ENCODE measurements at places on chromosomes 1 and 21.

DNA sequence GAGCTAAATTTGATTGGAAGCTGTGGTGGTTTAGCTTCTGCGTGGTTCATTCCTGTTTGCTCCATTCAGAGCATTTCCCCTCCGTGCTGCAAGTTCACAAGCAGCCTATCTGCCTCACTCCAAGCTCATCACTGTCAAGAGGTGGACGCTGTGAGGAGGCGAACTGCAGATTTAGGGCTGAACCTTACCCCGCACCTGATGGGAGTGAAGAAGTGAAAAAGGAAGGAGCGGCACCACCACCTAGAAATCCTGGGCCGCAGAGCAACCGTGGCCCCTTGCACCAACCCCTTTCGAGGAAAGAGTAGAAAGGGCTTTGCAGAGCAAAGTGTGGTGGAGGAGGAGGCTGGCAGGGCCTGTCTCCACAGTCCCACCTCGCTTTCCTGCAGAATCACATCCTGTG, 117.4 kb downstream of the IER5 start:
- no peak for DNase-seq

- DNase-seq = no peak
Measured at GRCh38 chr1:113784104-113784779, 25.0 kb upstream of the PHTF1 start.

- DNase-seq = no peak
Measured at GRCh38 chr1:156795787-156796186, 20.9 kb downstream of the SH2D2A start.

DNA sequence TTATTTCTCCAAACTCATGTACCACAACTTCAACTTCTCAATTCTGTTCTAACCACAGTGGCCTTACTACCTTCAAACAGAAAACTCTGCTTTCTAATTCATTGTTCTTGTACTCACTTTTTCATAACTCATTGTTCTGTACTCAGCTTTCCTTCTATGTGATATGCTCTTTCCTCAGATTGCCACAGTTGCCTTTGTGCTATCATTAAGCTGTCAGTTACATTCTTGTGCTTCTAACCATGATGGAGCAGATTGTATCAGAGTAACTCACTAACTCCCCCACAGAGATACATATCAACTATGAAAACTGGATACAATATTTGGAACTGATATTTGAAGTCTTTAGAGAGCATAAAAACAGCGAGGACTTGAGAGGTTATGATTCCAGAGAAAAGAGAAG, 1213.7 kb downstream of the KCNT2 start:
- no peak for DNase-seq

- no peak for DNase-seq
Measured at GRCh38 chr1:201708085-201708512, 120.9 kb upstream of the IPO9 start.

- DNase-seq = no peak
Measured at GRCh38 chr1:27590917-27591508, 12.9 kb downstream of the AHDC1 start.

- DNase-seq = no peak
Measured at GRCh38 chr1:9425859-9426258, 113.4 kb upstream of the SLC25A33 start.

DNA sequence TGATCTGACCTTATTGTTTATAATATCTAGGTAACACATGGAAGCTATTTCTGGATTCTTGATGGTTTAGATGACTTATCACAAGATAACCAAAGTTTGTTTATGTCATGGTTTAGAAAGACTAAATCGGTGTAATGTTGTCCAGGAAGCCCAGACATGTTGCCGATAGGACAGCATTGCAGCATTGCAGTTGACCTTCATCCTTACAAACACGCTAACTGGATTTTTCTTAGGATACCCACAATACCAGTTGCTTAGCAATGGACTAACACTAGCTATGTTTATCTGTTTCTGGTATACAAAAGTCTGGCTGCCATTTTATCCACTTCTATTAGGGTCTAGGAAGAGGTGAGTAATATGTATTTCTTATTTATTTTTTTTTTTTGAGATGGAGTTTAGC, 11.7 kb upstream of the DPH5 start:
- DNase-seq = no peak

- DNase-seq = no peak
Measured at GRCh38 chr21:34820051-34820450, 151.3 kb downstream of the CLIC6 start.

GRCh38 chr1:38018864-38019343, 6.4 kb downstream of the UTP11 start:
- DNase-seq = no peak

DNA sequence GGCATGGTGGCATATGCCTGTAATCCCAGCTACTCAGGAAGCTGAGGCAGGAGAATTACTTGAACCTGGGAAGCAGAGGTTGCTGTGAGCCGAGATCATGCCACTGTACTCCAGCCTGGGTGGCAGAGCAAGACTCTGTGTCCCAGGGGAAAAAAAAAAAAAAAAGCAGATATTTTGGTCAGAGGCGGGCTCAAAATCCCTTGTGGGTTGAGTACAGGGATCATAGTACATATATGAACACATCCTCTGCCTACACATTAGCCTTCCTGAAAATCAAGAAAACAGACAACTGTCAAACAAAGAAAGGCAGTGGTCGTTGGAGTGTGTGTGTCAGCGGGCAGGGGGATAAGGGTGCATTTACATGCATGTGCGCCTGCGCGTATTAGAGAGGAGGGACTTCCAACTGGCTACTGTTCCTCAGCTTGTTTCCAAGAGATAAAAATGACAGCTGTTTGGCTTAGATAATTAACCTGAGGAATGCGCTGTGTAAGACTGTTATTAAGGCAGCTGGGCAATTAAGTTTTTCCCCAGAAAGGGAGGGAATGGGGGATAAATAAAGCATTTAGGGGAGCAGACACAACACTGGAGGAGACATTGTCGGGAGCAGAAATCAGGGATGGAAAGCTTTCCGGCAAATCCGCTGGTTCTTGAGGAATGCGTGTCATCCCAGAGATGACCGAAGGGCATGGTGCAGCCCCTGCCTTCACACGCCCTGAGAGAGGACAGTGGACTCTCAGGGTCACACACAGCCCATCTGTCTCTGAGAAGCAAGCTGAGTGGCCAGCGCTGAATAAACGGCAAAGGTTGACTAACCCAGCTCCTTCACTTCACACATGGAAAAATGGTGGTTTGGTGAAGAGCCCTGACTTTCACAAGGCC, 6.4 kb downstream of the LAMB3 start:
- DNase-seq = no peak

DNA sequence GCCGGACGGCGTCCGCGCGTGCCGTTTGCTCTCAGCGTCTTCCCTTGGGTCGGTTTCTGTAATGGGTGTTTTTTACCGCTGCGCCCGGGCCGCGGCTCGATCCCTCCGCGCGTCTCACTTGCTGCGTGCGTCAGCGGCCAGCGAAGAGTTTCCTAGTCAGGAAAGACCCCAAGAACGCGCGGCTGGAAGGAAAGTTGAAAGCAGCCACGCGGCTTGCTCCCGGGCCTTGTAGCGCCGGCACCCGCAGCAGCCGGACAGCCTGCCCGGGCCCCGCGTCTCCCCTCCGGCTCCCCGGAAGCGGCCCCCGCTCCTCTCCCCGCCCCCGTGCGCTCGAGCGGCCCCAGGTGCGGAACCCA, 159.8 kb downstream of the RUNX1 start:
- peak; percentile 42 for DNase-seq

- DNase-seq = no peak
Measured at GRCh38 chr1:16015960-16016901, 1.6 kb downstream of the HSPB7 start.

GRCh38 chr1:201630582-201630981, 91.7 kb downstream of the NAV1 start:
- no peak for DNase-seq

GRCh38 chr1:183278739-183279591, 92.9 kb downstream of the LAMC2 start:
- DNase-seq = peak; percentile 75

- peak; percentile 88 for DNase-seq
Measured at GRCh38 chr1:165481820-165482532, 37.0 kb upstream of the RXRG start.

DNA sequence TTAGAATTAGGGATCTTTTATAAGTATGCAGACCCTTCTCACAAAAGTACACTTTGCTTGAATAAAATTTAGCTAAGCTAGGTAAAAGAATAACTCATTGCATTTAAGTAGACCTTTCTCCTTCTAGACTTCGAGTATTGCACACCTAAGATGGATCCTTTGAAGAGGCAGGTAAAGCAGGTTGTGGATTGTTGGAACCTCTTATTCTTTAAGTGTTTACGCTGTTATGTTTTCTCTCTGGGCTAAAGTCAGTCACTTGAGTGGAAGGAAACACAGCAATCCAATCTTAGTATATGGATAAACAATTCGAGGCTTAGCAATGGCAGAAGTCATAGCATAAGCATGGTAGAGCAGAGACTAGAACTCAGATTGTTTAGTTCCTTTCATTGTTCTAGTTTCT, 11.4 kb downstream of the MAGI3 start:
- no peak for DNase-seq

DNA sequence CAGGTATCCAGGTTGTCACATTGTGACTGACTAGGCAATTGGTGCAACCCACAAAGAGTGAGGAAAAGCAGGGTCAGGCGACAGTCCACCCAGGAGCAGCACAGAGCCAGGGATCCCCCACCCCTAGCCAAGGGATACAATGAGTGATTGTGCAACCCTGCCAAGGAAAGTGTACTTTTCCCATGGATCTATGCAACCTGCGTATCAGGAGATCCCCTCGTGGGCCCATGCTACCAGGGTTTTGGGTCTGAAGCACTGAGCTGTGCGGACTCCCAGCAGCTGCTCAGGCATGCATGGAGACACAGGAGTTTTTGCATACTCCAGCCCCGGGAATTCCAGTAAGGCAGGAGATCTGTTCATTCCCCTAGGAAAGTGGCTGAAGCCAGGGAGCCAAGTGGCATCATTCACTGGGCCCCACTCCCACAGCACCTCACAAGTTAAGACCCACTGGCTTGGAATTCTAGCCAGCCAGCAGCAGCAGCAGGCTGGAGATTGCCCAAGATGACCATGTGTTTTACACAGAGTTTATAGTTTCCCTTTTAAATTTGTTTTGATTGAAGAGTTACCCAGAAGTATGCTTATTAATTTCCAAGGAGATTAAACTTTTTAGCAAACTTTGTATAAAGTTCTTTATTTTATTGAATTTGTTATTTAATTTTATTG, 136.0 kb downstream of the LTN1 start:
- DNase-seq = no peak

DNA sequence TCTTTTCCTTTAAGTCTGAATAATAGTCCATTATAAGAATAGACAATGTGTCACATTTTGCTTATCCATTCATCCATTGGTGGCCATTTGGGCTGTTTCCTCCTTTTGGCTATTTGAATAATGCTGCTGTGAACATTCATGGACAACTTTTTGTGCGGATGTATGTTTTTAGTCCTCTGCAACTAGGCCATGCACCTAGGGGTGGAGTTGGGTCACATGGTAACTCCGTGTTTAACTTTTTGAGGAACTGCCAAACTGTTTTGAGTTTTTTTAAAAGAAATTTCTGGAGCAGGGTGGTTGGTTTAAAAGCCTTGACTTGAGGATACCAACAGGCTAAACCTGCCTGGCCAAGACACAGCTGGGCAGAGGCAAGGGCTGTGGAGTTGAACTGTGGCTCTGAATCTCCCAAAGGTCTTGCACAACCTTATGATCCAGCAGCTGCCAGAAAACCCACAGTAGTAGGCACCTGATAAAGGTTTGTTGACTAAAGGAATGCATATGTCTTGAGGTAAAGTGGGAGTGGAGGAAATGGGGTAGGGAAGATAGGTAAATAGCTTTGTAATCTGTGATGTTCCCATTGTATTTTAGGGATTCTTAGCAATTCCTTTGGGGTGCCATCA, 5.6 kb upstream of the RPTN start:
- no peak for DNase-seq

- no peak for DNase-seq
Measured at GRCh38 chr1:152774875-152775274, at the start of gene LCE1F. TSS of gene LCE1F (plus strand) at chr1:152775140. CDS start at chr1:152776372, 1,232 bp downstream.

DNA sequence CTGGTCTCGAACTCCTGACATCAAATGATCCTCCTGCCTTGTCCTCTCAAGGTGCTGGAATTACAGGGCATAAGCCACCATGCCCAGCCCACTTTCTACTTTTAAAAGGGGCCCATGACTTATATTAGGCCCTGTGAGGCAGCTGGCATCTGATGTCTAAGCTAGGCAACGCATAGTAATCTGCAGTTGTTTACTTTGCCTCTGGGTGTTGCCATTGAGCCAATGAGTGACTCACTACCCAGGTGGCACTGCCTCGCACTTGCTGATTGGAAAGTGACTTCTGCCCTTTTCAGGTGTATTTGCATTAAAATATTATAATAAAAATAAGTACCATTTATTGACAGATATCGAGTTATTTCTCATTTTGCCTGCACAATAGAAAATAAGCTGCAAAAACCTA, 84.9 kb downstream of the KIF14 start:
- peak; percentile 92 for DNase-seq

DNA sequence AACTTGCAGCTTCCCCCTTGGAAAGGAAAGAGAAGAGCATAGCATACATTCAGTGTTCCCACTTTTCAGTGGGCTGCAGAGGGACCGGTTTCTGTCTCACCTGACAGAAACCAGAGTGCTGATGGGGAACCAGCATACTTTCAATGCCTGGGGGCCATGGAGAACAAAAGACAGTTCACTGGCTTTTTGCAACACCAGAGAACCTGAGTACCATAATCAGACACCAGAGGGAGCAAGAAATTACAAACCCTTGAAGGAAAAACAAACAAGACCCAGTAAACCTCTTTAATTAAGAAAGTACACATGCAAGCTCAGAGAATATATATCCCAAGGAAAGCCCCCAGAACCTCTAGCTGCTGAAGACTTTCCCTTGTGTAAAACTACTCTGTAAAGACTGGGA, 51.1 kb downstream of the CSMD2 start:
- peak; percentile 19 for DNase-seq

- no peak for DNase-seq
Measured at GRCh38 chr1:239899747-239900146, 191.9 kb upstream of the FMN2 start.

DNA sequence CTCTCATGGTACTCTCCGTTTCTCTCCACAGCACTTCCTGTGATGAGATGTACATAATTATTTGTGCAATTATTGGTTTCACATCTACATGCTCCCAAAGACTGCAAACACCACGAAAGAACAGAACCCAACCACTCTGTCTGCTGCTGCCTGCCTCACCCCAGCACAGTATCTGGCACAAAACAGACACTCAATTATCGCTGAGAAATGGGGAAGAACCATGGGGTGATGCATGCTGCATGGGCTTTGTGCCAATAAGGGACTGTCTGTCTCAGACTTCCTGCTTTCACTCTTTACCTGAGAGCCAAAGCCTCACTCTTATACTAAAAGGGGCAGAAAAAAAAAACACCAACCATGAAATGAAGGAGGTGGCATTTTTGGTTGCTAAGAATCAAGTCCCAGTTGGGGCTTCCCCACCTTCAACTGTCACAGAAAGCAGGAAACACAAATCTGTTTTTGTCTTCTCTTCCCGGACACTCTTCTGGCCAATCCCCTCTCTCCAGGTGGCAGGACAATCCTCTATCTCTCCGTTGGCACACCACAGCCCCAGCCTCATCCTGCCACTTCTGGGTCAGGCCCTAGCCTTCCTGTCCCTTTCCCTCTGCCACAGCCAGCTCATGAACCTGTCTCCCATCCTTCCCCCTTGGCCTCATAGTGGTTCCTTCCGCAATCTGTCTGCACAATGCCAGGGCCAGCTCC, 82.0 kb downstream of the TGFBR3 start:
- peak; percentile 24 for DNase-seq

Data from RWPE1 (cell line).